ENCODE measurements at places on chromosomes 12 and 14. TPM values are rescaled to one million over a fixed set of nuclear protein-coding genes. Genes with fewer than 3 reads are reported as not detected.
A peak's percentile ranks its signal among the peaks of the same experiment; 100 is the strongest.

- no peaks in the 10 kb centered on the region for H3K4me1 ChIP-seq
- DNase-seq, result no peak
- H3K27ac ChIP-seq, result no peak overlapping the region
- no peaks in the 10 kb centered on the region for H3K36me3 ChIP-seq
- H3K27me3 ChIP-seq, result no peaks in the 10 kb centered on the region
- no peak overlapping the region for H3K4me3 ChIP-seq
These were observed 23.0 kb upstream of the PRKAB1 start for GRCh38 chr12:119644930-119645329.

DNA sequence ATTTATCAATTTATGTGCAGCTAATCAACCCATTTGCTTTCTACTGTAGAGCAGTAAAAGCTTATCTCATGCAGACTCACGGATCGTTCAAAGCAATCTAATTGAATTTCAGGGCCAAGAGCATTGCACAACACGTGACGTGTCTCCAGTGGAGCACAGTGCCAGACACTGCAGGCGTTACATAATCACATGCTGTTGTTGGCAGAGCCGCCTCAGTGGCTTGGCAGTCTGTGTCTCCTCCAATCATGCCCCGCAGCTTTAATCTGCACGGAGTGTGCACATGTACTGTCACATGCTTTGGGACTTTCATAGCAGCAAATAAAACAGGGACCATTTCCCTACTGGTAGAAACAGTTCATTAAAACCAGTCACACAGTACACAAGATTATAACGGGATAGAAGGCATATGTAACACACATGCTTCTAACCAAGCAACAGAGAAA lies 309.3 kb downstream of the ITPR2 start:
- peak overlapping the region; percentile 22 for H3K4me3 ChIP-seq
- H3K36me3 ChIP-seq, result no peaks in the 10 kb centered on the region
- H3K27ac ChIP-seq, result no peak overlapping the region
- no peaks in the 10 kb centered on the region for H3K4me1 ChIP-seq

- no peaks in the 10 kb centered on the region for H3K27me3 ChIP-seq
- H3K4me3 ChIP-seq, result no peak overlapping the region
- peaks cover 6% of the 10 kb centered on the region for H3K4me1 ChIP-seq
- no peak overlapping the region for H3K27ac ChIP-seq
These were observed 118.3 kb downstream of the SLC25A21 start for GRCh38 chr14:37054144-37054543.

- DNase-seq, result no peak
- H3K4me3 ChIP-seq, result no peak overlapping the region
- H3K36me3 ChIP-seq, result no peaks in the 10 kb centered on the region
- no peaks in the 10 kb centered on the region for H3K27me3 ChIP-seq
- no peak overlapping the region for H3K27ac ChIP-seq
- H3K4me1 ChIP-seq, result no peaks in the 10 kb centered on the region
These were observed 8.3 kb upstream of the PLEK2 start for GRCh38 chr14:67420102-67420739.

- no peak for DNase-seq
- H3K27ac ChIP-seq, result no peak overlapping the region
- peak overlapping the region; percentile 4 for H3K4me3 ChIP-seq
- H3K36me3 ChIP-seq, result no peaks in the 10 kb centered on the region
These were observed 142.4 kb downstream of the OTOGL start for GRCh38 chr12:80241576-80242273.

GRCh38 chr14:65860956-65861611 lies 448.6 kb downstream of the FUT8 start:
- H3K27ac ChIP-seq, result no peak overlapping the region
- H3K4me3 ChIP-seq, result no peak overlapping the region
- H3K36me3 ChIP-seq, result no peaks in the 10 kb centered on the region
- H3K4me1 ChIP-seq, result no peaks in the 10 kb centered on the region
- no peaks in the 10 kb centered on the region for H3K27me3 ChIP-seq

- no peaks in the 10 kb centered on the region for H3K36me3 ChIP-seq
- DNase-seq, result no peak
- H3K4me3 ChIP-seq, result peak overlapping the region; percentile 93
- peak overlapping the region; percentile 86 for H3K27ac ChIP-seq
These were observed 1.3 kb downstream of the CHST11 start for GRCh38 chr12:104457746-104458693.

- H3K27ac ChIP-seq, result no peak overlapping the region
- H3K4me3 ChIP-seq, result no peak overlapping the region
- H3K27me3 ChIP-seq, result no peaks in the 10 kb centered on the region
- H3K4me1 ChIP-seq, result no peaks in the 10 kb centered on the region
These were observed 323.8 kb upstream of the SYT1 start for GRCh38 chr12:78540606-78541336.

DNA sequence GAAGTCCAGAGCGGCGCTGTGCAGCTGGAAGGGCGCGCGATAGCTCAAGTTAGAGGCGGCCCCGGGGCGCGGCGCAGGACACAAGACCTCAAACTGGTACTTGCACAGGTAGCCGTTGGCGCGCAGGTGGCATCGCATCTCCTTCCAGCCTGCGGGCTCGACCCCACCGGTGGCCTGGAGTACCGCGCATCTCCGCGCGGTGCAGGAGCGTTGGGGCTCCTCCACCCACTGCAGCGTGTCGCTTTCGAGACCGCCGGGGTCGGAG lies 553 bp downstream of the CLEC14A start:
- no peak overlapping the region for H3K27ac ChIP-seq
- no peaks in the 10 kb centered on the region for H3K27me3 ChIP-seq
- H3K4me3 ChIP-seq, result peak overlapping the region; percentile 67
- DNase-seq, result no peak
- no peaks in the 10 kb centered on the region for H3K36me3 ChIP-seq

DNA sequence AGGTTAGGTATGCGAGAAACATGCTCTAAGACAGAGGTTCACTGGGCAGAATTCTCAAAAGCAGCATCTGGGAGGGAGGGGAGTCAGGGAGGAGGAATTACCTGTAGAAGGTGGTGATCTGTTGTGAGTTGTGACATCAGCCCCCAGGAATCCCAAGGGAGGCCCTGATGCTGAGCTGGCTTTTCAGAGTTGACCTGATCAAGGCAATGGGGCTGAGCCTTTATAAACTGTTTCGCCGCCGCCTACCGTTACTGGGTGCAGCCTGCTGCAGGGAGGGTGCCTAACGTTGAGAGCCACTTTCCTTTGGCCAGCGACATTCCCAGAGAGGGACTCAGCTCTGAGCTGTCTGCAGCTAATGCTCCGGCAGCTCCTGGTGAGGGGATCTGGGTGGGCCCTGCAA lies 257.9 kb upstream of the TMEM132C start:
- DNase-seq, result no peak
- H3K36me3 ChIP-seq, result no peaks in the 10 kb centered on the region
- H3K4me3 ChIP-seq, result no peak overlapping the region
- no peak overlapping the region for H3K27ac ChIP-seq
- H3K4me1 ChIP-seq, result no peaks in the 10 kb centered on the region
- H3K27me3 ChIP-seq, result no peaks in the 10 kb centered on the region

- peaks cover 65% of the 10 kb centered on the region for H3K4me1 ChIP-seq
- peak; percentile 60 for DNase-seq
- no peaks in the 10 kb centered on the region for H3K27me3 ChIP-seq
These were observed 70.2 kb downstream of the ETV6 start for GRCh38 chr12:11719678-11720099.

DNA sequence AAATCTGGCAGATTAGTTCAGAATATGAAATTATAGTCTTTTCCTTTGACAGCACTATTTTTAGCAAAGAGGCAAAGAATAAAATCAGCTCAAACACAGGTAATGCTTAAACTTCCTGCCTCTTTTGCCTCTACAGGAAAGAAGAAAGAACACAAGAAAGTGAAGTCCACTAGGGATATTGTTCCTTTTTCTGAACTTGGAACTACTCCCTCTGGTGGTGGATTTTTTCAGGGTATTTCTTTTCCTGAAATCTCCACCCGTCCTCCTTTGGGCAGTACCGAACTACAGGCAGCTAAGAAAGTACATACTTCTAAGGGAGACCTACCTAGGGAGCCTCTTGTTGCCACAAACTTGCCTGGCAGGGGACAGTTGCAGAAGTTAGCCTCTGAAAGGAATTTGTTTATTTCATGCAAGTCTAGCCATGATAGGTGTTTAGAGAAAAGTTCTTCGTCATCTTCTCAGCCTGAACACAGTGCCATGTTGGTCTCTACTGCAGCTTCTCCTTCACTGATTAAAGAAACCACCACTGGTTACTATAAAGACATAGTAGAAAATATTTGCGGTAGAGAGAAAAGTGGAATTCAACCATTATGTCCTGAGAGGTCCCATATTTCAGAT lies 17.4 kb downstream of the TMPO start:
- H3K36me3 ChIP-seq, result no peaks in the 10 kb centered on the region
- H3K27me3 ChIP-seq, result no peaks in the 10 kb centered on the region
- no peak overlapping the region for H3K27ac ChIP-seq
- H3K4me1 ChIP-seq, result no peaks in the 10 kb centered on the region
- no peak for DNase-seq

DNA sequence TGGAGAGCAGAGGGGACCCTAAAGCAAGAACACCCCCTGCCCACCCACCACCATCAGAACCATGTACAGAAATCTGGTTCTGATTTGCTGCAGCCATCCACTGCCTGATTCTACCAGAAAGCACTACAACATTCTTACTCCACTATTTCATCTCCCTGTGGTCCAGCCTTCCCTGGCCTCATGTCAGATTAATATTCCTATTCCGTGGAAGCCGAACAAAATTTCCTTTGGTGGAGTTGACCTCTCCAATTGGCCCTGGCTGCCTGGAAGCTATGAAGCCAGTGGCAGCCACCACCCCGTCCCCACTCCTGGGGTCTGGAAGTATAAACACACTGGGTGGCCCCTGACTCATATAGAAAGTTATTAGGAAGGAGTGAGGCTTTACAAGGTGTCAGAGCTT lies 60.2 kb downstream of the ANO2 start:
- H3K4me1 ChIP-seq, result no peaks in the 10 kb centered on the region
- H3K36me3 ChIP-seq, result no peaks in the 10 kb centered on the region
- H3K27ac ChIP-seq, result no peak overlapping the region
- no peak overlapping the region for H3K4me3 ChIP-seq
- DNase-seq, result no peak
- no peaks in the 10 kb centered on the region for H3K27me3 ChIP-seq

DNA sequence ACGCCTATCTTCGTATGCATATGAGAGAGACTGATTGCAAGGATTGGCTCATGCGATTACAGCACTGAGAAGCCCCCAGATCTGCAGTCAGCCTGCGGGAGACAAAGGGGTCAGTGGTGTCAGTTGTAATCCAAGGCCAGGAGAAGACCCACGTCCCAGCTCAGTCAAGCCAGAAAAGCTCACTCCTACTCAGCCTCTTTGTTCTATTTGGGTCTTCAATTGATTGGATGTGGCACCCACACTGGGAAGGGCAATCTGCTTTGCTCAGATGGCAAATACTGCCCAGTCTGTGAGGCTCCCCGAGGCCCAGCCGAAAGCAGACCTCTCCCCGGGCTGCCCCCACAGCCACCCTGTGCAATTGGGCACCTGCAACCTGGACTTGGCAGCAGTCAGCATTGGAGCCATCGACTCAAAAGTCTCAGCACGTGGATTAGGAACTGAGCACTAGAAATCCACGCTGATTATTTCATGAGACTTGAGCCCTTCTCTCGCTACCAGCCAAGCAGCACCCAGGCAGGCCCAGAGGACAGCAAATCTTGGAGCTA lies 39.6 kb upstream of the TMEM179 start:
- H3K27ac ChIP-seq, result no peak overlapping the region
- no peak overlapping the region for H3K4me3 ChIP-seq
- no peak for DNase-seq
- H3K36me3 ChIP-seq, result no peaks in the 10 kb centered on the region
- no peaks in the 10 kb centered on the region for H3K4me1 ChIP-seq
- no peaks in the 10 kb centered on the region for H3K27me3 ChIP-seq

DNA sequence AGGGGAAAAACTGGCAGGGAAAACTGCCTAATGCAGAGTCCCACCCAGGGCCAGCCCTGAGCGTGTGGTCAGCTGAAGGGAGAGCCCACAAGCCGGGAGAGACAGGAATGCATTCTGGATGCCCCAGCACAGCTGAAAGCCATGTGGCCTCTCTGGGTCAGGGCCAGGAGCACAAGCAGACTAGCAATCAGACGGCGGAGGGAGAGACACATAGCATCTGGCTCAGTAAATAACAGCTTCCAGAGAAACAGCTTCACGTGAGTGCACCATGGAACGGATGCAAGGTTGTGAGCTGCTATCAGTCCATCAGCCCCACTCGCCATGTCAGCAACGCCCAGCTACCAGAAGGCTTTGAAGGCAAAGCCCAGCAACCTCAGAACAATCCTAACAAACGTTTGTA lies 28.2 kb upstream of the TMEM106C start:
- no peak overlapping the region for H3K4me3 ChIP-seq
- H3K36me3 ChIP-seq, result no peaks in the 10 kb centered on the region
- H3K4me1 ChIP-seq, result no peaks in the 10 kb centered on the region
- no peaks in the 10 kb centered on the region for H3K27me3 ChIP-seq
- no peak overlapping the region for H3K27ac ChIP-seq

- H3K36me3 ChIP-seq, result peaks cover 5% of the 10 kb centered on the region
- DNase-seq, result no peak
- H3K4me1 ChIP-seq, result peaks cover 52% of the 10 kb centered on the region
These were observed 2.1 kb downstream of the CKAP4 start for GRCh38 chr12:106245767-106246166.

- no peaks in the 10 kb centered on the region for H3K27me3 ChIP-seq
- no peaks in the 10 kb centered on the region for H3K4me1 ChIP-seq
- H3K27ac ChIP-seq, result no peak overlapping the region
- H3K36me3 ChIP-seq, result peaks cover 1% of the 10 kb centered on the region
- DNase-seq, result no peak
These were observed 12.3 kb upstream of the DYNLL1 start for GRCh38 chr12:120483621-120484020.

The POTEM gene
- total RNA-seq, result not detected

The LYZ gene
- total RNA-seq, result 91.2 TPM

The KRT83 gene
- total RNA-seq, result not detected

The WDR89 gene
- total RNA-seq, result 9.0 TPM

The DRAM1 gene
- 35.3 TPM for total RNA-seq

The SOAT2 gene
- 0.81 TPM for total RNA-seq

The COX14 gene
- total RNA-seq, result 57.2 TPM
